ENCODE measurements at places on chromosomes 6 and 20.

DNA sequence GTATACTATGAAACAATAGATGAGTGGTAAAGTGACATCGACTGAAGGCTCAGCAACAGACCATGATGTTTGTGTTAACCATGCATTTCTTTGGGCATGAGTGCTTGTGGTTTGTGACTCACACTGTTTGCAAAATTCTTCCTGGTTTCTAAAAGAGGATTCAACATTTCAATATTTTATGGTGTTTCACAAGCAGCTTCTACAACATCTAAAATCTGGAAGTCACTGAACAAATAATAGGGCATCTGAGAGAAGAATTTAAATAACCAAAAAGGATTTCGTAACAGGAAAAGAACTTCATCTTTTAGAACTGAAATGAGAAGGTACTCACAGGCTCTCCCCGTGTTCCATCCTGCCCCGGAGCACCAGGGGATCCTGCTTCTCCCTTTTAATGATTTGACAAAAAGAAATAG lies 146.2 kb downstream of the COL21A1 start:
- DNase-seq, result no peak

GRCh38 chr6:17988422-17988944 lies 1.0 kb upstream of the KIF13A start:
- DNase-seq, result no peak

GRCh38 chr20:52783769-52784168 lies 188.4 kb upstream of the TSHZ2 start:
- no peak for DNase-seq

DNA sequence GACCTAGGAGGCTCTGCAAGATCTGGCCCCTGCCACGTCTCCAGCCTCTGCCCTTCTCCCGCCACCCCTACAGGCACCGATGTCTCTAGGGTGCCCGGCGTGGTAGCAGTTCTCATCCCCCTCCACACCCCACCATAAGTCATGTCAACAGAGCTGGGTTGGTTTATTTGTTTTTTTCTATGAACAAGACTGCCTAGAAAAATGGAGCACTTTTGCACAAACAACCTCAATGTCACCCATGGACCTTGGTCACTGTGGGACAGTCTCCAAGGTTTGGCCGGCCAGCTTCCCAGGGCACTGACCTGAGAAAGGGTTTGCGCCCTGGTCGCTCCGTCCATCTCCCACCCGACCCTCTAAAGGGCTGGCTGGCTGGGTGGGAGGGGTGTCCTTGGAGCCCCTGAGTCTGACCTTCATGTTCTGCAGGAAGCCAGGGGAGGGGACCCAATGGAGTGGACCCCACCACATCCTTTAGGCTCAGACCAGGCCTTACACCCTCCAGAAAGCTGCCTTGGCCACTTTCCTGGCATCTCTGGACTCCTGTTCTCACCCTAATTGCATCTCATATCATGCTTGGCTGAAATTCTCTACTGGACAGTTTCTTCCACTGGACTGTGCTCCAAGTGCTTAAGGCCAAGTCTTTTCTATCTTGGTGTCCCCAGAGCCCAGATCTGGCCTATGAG lies 104.8 kb upstream of the PTPN1 start:
- no peak for DNase-seq

- no peak for DNase-seq
These were observed 437.3 kb downstream of the HDGFL1 start for GRCh38 chr6:23006656-23007055.

GRCh38 chr20:53466279-53466678 lies 127.4 kb downstream of the ZNF217 start:
- no peak for DNase-seq

GRCh38 chr6:29702519-29703103 lies 20.6 kb upstream of the HLA-F start:
- DNase-seq, result no peak

GRCh38 chr6:31762878-31763618 lies 592 bp downstream of the SAPCD1 start:
- DNase-seq, result no peak

GRCh38 chr6:124027392-124027791 lies 223.7 kb downstream of the NKAIN2 start:
- DNase-seq, result no peak

DNA sequence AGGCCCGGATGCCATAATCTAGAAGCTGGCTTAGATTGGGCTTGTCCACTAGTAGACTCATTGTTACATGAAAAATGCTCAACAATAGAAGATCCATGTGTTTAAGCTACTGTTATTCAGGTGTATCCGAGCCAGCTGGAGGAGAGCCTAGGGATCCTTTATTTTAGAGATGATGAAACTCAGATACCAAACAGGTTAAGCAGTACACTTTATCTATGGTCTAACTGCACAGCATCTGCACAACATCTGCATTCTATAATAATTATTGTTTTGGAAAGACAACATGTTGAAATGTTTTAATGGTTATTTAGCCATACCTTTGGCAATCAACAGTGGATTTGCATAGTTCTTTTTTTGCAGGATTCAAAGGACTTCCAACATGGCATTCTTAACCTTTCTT lies 134.1 kb downstream of the RFPL4B start:
- DNase-seq, result no peak

DNA sequence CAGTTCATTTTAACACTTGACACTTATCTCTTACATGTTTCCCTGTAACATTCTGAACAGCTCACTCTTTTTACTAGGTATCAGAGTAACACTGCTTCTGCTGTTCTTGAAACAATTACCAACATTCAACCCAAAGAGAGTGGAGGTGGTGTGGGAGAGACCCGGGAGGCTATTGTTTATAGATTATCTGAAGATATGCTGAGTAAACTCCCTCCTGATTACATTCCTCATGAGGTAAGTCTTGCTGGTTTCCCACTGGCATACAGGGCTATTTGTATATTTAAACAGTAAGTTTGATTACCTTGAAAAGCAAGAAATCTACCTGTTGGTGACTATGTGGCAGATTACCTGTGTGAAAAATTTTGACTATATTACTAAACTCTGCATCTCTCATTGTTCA lies 39.8 kb upstream of the GLP1R start:
- no peak for DNase-seq

GRCh38 chr20:52987295-52987694 lies 15.1 kb downstream of the TSHZ2 start:
- DNase-seq, result no peak

DNA sequence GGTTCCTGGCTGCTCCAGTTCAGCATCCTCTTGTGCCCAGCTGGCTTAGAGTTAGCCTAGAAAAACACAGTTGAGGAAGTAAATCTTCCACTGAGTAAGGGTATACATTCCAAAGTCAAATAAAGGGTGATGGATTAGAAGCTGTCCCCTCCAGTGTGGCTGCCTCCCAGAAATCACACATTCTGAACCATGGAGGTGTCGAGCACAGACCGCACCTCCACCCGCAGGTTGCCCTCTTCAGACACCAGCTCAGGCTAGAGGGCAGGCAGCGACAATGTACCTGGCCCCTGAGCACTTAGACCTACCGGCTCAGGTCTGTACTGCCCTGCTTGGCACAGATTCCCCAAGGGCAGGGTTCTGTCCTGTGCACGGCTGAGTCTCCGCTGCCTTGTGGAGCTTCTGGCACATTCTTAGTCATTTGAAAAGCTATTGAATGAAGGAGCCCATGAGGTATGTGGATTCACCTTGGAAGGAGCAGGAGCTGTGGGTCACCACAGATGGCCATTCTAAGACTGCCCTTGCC lies 118.1 kb downstream of the FAM120B start:
- no peak for DNase-seq

GRCh38 chr6:7106752-7107577 lies 796 bp upstream of the RREB1 start:
- DNase-seq, result no peak

DNA sequence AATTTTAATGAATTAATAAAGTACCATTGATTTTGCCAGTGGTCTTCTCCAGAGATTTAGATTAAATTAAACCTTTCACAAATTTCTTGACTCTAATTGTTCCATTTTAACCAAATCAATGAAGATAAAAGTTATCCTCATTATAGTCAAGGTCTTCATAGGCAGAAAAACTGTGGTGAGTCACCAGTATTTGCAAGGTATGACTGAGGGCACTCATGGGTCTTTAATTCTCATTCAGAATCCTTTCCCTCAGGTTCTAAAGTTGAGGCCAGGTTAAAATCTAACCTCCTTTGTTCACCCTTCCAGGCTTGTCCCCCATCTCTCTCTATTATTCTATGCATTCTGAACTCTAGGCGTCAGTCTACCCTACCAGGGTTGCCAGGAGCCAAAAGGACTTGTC lies 93.9 kb downstream of the JAG1 start:
- DNase-seq, result no peak

DNA sequence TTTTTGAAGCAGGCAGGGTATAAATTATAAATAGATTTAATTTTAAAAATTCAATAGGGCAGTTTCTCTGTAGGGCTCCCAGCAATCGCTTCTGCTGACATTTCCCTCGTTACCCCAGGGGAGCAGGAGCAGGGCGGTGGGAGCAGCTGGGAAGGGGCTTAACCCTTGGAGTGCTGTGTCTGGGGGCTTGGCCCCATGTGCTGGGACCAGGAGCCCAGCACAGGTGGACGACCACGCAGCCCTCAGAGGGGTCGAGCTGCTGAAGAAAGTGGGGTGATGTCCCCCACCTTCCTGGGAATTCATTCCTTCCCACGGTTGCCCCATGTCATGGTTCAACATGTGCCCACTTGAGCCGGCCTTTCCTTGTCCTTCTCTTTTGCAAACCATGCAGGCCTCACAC lies 67.5 kb upstream of the STX16 start:
- DNase-seq, result no peak

- DNase-seq, result no peak
These were observed 3.9 kb downstream of the LAMA5 start for GRCh38 chr20:62362991-62363919.

DNA sequence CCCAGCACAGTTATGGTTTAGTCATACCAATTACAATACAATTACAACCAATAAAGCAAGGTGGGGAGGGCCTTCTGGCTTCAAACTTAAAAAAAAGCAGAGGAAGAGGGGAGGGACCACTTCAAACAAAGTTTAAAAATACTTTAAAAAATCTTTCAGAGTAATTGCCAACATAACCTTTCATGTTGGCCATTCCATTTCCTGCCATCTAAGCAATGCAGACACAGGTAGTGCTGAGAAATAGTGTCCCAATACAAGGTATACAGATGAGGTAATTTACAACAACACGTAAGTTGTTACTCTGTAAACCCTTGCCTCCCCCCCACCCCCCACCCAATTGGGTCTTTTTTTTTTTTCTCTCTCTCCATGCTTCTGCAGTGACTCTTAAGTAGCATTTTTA lies 18.8 kb upstream of the TBC1D20 start:
- no peak for DNase-seq

- no peak for DNase-seq
These were observed 131.0 kb downstream of the IMPG1 start for GRCh38 chr6:75941509-75941908.

DNA sequence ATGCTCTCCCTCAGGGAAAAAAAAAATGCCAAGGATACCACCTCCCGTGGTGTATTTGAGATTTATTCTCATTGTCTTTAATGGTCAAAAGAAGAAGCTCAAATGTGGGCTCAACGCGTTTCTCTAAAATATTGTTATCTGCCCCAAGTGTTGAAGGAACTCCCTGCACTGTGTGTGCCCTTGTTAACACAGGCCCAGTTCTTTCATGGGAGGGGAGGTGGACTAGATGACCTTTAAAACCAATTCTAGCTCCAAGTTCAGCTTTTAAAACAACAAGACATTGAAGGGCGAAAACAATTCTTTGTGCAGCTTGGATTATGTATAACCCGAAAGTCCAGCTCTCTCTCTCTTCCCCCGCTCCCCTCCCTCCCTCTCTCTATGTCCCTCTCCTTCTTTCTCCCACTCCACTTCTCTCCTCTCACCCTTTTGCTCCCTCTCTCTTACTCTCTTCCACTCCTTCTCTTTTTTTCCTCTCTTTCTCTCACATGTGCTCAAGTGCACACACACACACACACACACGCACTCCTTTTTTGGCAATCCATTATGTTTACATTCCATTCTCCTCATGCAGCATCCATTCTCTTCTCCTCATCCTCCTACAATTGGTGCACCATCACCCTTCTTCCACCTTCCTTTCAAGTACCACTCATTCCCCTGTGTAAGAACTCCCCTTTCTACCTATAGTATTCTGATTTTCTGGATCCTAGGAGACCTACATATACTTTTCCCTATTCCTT lies 8.5 kb downstream of the HLA-DMB start:
- DNase-seq, result no peak

DNA sequence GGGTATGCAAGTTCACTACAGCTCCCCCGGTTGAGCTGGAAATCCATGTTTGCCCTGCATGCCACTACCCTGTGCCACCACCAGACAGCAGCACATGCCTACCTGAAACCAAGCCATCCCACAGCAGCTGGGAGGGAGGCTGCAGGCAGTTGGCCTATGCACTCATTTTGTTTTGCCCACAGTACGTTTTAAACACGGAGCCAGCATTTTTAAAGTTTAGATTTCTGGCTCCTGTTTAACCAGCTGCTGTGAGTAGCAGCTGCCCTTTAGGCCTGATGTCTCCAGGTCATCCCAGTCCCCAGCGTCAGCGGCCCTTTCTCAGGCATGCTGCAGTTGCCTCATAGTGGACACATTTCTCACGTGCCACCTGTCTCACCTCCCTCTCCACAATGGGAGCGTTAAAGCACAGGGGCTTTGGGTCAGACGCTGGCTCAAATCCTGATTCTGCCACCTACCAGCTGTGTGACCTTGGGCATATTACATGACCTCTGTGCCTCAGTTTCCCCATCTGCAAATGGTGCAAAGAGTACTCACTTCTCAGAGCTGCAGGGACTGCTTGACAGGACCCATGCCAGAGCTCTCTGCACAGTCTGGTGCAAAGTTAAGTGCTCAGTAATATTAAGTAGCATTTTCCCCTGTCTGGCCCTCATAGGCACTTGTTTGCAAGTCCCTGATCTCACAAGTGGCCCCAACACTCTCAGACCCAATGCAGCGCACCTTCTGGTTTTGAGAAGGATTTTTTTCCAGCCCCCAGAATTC lies 8.2 kb upstream of the UBE2V1 start:
- DNase-seq, result no peak

DNA sequence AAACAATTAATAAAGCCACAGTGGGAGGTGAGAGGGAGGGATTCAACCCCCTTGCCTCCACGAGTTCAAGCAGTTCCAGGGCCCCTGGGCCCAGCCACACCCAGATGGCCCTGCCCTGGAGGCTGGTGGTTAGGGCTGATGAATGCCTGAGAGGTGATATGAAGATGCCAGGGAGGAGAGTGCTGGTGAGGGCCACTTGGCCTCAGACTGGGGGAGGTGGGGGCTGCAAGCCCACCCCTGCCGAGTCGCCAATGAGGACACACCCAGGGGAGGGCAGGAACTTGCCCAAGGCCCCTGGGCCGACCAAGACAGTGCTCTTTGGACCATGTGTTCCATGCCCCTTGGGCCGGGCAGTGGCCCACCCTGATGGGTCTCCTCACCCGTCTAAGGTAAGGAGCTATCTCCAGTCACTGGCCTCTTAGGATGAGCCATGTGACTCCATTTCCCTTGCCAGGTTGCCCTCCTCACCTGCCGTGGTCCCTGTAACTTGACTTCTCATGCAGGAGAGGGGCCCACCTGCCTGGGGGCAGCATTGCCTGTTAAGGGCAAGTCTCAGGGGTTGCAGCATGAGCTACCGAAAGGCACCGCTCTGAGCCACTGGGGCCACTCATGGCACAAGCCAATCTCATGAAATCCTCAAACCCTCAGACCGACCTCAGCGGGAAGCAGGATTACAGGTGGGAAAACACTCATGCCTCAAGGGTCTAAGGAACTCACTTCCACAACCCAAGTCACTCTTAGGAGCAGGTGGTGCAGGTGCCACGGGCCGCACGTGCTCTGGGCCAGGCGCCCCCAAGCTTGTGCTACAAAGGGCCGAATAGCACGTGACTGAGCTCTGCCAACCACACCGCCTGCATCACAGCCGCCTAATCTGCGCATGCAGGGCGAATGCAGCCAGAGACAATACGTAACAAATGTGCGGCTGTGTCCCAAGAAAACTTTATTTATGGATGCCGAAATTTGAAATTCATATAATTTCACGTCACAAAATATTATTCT lies 147.4 kb upstream of the MLN start:
- no peak for DNase-seq
